ENCODE measurements at places on chromosomes 5 and 9.

- no peak for DNase-seq
Observed at GRCh38 chr9:109471475-109472393, 26.4 kb downstream of the PTPN3 start.

DNA sequence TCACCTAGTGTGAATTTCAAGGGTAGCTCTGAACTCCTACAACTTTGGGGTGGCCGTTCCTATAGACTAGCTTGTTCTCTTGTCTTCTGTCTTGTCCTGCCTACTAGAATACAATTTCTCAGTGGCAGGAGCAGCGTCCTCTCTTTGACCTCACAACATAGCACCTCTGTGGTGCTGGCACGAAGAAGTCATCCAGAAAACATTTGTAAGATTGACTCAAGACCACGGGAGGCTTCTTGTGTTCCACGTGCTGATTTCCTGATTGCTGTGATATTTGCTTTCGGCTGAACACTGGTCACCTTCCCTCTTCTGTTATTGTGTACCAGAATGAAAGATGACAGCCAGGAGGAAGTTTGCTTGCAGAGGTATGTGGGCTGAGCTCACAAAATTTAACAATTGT lies 27.0 kb downstream of the SLC1A1 start:
- DNase-seq: no peak

GRCh38 chr5:63081402-63081801 lies 502.8 kb downstream of the LRRC70 start:
- DNase-seq: no peak

DNA sequence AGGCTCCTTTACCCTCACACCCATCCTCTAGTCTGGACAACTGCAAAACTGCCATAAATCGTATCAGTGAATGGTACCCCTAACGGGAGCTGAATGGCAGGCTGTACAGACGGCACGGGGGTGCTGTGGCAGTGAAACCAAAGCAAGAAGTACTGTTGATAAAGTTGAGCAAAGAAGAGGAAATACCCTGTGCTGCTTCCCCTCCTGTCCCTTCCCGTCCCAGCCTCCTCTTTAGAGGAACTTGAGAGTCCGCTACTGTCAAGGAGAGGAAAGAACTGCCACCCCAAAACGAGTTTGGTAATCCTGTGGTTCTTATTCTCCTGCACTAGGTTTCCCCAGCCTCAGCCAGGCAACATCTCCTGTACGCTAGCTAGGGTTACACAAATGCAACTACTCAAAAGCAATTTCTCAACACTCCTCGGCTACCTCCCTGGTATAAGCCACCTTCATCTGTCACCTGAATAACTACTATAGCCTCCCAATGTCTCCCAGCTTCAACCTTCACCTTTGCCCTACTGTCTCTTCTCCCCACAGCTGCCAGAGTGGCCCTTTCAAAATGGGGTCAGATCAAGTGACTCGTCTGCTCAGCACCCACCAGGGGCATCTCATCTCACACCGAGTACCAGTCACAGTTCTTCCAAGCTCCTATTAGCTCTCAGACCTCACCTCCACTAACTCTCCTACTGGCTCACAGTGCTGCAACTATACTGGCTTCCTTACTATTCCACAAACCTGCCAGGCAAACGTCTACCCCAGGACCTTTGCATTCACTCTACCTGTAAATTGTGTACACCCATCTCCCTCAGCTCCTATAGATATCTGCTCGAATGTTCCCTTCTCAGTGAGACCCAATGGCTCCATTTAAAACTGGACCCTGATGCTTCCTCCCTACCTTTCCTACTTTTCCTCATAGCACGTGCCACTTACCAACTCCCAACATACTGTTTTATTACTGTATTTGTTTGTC lies 4.1 kb downstream of the GLRX start:
- DNase-seq: no peak

DNA sequence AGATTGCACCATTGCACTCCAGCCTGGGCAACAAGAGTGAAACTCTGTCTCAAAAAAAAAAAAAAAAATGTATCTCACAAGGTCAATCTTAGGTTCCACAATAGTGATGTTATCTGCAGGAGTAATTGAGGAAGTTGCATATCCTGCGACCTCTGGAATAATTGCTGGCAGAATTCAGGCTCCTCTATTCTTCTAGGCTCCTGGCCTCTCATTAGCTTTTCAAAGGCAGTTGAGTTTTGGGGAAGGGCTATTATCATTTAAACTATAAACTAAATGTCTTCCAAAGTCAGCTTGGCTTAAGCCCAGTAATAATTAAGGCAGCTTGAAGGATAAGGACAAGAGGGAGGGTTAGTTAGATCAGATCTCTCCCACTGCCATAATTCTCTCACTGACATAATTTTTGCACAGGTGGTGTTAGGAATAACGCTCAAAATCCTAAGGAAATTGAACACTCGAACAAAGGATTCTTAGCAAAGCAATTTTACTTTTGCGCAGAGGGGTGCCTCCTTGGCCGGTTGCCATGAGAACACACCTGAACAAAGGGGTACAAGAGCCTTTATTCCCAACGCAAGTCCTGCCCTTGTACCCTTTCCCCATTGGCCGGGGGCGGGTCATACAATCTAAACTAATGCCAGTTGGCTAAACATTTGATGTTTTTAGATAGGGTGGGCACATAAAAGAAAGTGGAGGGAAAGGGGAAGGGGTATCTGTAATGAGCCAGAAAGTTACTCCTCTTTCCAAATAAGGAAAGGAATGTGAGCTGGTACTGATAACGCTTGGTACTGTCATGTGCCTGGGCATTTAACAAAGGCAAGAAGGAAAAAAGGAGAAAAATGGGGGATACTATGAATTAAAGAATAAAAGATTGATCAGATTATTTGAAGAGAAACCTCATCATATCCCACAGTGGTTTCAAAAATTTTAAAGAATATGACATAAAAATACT lies 106.4 kb upstream of the CCNG1 start:
- no peak for DNase-seq

DNA sequence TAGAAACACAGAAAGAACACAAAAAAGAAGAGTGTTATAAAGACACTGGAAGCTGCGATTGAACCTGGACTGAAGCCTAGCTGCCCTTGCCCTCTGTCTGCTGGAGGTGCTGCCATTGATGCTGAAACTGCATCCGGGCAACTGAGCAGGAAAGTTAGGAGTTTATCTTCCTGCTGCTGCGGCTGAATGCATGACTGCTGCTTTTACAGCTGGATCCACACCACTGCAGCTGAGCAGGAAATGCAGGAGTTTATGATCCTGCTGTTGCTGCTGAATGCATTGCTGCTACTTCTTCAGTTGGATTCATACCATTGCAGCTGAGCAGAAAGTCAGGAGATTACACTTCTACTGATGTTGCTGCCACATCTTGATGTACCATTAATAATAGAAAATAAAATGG lies 21.8 kb upstream of the JAKMIP2 start:
- DNase-seq: no peak

GRCh38 chr5:40599676-40600075 lies 80.0 kb upstream of the PTGER4 start:
- DNase-seq: no peak

GRCh38 chr9:95003689-95004410 lies 277.4 kb downstream of the AOPEP start:
- peak; percentile 32 for DNase-seq

DNA sequence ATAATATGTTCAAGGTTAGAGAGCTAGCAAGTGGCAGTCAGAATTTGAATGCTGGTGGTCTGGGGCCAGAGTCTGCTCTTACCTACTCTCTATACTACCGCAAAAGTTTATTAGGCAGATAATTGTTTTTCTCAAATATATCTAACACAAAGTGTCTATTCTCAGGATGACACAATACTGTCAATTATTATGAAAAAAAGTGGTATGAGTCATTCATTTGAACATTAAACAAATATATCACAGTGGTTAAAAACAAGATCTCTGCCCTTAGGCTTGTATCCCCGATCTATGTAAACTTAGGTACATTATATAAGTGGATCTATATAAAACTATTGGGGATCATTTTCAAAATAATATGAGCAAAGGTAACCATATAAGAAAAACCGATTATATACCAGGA lies 354.9 kb downstream of the CETN3 start:
- DNase-seq: no peak

- DNase-seq: no peak
Observed at GRCh38 chr5:68225188-68225910, 9.8 kb downstream of the PIK3R1 start.

DNA sequence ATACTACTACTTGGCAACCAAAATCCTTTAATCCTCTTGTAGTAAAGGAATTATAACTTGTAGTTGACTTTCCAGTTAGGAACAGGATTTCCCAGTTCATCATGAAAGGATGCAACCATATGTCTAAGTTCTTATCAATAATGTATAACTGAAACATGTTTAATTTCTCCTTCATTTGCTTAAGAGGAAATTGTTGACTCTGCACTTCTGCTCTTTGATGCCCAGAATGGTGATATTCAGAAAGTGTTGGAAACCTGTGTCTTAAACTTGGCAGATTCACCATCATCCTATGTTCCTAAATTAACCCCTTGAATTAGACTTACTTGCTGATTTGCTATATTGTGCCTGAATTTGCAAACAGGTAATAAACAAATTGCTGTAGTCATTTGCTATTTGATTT lies 201.5 kb downstream of the PTPRD start:
- no peak for DNase-seq
